Heart left ventricle (tissue), 16 donors: ENCODE measurements at places on chromosomes 6 and 20. TPM values are rescaled to one million over a fixed set of nuclear protein-coding genes. Genes with fewer than 3 reads are reported as not detected.

CHMP4B gene
- 106 TPM for total RNA-seq

CRYBG1 gene
- total RNA-seq = 1.5 TPM

FOXF2 gene
- 0.18 TPM for total RNA-seq

DNA sequence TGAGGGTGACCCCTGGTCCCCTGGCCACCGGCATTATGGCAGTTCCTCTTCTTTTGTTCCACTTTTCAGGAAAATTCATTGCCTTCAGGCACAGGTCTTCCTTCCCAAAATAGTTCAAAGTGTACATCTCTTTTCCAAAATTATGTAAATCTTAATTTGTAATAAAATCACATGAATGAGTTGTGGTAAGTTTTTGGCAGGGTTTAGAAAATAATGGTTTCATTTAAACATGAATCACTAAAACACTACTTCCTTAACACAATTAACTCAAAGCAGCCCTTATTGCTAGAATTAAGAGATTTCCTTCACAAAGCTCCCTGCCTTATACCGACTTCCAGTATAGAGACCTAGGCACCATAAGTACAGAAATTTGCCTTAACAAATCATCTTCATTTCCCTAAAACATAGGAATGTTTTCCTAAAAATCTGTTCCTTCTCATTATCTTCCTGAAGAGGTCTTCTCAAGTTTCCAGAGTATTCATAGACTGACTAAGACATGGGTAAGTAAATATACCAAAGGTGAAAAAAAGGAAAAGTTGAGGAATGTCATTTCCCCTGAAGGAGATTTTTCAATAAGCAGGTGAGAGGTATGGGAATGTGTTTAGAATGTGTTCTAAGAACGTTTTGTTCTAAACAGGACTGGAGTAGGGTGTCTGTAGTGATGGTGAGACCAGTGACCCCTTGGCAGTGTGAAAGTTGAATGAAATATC lies 148.2 kb upstream of the CITED2 start:
- H3K4me3 ChIP-seq = no peak overlapping the region
- H3K4me1 ChIP-seq = peaks cover 10% of the 10 kb centered on the region
- no peaks in the 10 kb centered on the region for H3K36me3 ChIP-seq
- H3K27ac ChIP-seq = no peak overlapping the region
- no peaks in the 10 kb centered on the region for H3K27me3 ChIP-seq
- DNase-seq = no peak

GRCh38 chr6:69398729-69399128 lies 398.1 kb downstream of the LMBRD1 start:
- H3K36me3 ChIP-seq = no peaks in the 10 kb centered on the region
- no peak overlapping the region for H3K27ac ChIP-seq
- H3K27me3 ChIP-seq = no peaks in the 10 kb centered on the region
- DNase-seq = no peak

DNA sequence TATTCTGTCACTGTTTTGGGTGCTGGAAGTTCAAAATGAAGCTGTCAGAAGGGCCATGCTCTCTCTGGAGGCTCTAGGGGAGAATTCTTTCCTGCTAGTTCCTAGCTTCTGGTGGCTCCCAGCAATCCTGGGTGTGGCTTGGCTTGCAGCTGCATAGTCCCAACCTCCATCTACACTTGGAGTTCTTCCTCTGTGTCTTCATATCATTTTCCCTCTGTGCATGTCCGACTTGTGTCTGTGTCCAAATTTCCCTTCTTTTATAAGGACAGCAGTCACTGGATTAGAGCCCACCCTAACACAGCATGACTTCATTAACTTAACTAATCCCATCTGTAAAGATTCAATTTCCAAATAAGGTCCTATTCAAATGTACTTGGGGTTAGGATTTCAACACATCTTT lies 23.3 kb upstream of the ENPP1 start:
- DNase-seq = no peak
- no peaks in the 10 kb centered on the region for H3K4me1 ChIP-seq
- no peaks in the 10 kb centered on the region for H3K27me3 ChIP-seq
- no peaks in the 10 kb centered on the region for H3K36me3 ChIP-seq
- no peak overlapping the region for H3K27ac ChIP-seq

GRCh38 chr6:164045082-164045481 lies 630.6 kb downstream of the QKI start:
- no peaks in the 10 kb centered on the region for H3K4me1 ChIP-seq
- no peak overlapping the region for H3K4me3 ChIP-seq
- H3K36me3 ChIP-seq = no peaks in the 10 kb centered on the region
- no peaks in the 10 kb centered on the region for H3K27me3 ChIP-seq
- H3K27ac ChIP-seq = no peak overlapping the region

DNA sequence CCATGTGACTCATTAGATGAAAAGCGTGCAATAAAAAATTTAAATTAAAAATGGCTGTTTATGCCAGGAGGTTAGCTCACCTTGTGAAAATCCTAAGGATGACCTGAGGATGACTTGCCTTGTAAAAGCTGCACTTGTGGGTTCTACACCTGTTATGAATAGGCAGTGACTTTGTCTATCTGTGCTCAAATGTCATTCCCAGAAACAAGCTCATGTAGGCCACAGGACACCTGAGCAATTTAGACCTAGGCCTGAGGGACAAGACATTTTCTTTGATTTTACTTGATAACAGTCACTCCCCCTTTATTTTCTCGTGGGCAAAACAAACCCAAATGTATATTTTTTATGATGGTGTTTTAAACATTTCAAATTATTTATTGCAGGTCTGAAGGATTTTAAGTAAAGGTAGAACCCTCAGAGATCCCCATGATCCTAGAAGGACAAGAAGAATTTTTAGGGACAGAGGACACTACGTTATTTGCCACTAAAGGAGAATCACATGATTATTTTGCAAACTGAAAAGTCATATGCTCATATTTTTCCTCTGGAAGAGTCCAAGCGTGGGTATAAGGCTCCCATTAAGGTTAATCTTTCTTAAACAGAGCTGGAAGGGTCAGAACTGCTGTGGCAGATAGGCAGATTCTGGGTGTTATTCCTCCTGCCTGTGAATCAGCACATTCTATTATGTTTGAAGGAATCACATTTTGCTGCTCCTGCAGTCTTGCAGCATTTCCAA lies 277.5 kb upstream of the MAN1A1 start:
- no peaks in the 10 kb centered on the region for H3K4me1 ChIP-seq
- no peak for DNase-seq
- H3K27me3 ChIP-seq = no peaks in the 10 kb centered on the region
- H3K36me3 ChIP-seq = no peaks in the 10 kb centered on the region

DNA sequence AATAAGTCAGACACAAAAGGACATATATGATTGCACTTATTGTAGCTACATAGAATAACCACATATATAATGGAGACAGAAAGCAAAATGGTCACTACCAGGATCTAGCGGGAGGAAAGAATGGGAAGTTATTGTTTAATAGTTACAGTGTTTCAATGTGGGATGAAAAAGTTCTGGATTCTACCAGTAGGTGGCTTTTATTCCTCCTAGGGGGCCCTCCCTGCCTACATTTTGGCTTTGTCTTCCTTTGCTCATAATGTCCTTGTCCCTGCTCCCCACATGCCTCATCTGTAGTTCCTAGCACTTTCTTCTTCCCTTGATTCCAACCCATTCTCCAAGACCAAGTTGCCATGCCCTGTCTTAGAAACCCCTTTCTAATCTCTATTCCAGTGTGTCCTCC lies 16.3 kb downstream of the ZNF133 start:
- no peak overlapping the region for H3K27ac ChIP-seq
- no peaks in the 10 kb centered on the region for H3K4me1 ChIP-seq
- no peaks in the 10 kb centered on the region for H3K27me3 ChIP-seq
- no peak for DNase-seq
- no peak overlapping the region for H3K4me3 ChIP-seq

DNA sequence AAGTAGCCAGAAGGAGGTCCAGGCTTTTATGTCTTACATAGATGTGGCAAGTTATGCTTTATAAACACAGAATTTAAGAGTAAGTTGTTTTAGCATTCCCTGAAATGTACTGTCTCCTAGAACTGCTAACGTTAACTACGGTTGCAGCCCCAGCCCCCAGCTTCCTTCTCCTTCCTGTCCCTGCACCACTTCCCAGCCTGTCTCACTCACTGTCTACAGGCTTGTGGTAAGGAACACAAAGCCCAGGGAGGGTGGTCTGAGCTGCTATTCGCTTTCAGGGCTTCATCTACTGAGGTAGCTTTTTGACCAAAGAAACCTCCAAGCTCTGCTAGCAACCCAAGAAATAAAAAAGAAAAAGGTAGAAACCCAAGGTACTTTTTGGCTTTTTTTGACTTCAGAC lies 35.9 kb downstream of the PCSK2 start:
- H3K4me1 ChIP-seq = no peaks in the 10 kb centered on the region
- H3K27ac ChIP-seq = no peak overlapping the region
- DNase-seq = no peak
- no peaks in the 10 kb centered on the region for H3K36me3 ChIP-seq

GRCh38 chr6:169902070-169902469 lies 150.6 kb downstream of the ERMARD start:
- no peak for DNase-seq
- no peaks in the 10 kb centered on the region for H3K27me3 ChIP-seq
- peaks cover 15% of the 10 kb centered on the region for H3K4me1 ChIP-seq
- H3K4me3 ChIP-seq = no peak overlapping the region

DNA sequence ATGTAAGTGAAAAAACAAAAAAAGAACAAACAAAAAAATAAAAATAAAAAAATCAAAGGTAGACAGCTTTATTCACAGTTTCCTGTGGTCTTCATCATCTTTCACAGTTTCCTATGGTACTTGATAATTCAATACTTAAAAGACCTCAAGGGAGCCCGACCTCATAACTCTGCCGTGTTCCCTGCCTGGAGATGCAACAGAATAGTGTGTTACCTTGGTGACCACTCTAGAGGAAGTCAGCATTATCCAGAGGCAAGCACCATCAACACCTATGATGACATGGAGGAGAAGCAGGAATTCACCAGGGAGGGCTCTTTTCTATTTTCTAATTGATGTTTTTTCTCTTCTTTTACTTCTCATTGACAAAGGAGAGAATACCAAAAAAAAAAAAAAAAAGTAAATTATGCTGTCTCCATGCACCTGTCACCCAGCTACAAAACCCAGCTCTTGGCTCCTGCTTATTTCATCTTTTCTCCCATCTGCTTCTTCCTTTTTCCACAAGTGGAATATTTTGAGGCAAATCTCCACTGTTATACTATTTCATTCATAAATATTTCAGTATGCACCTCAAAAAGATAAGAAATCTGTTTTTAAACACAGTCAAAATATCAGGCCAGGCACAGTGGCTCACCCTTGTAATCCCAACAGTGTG lies 95.8 kb upstream of the STXBP5 start:
- no peak for DNase-seq
- H3K27me3 ChIP-seq = no peaks in the 10 kb centered on the region
- no peak overlapping the region for H3K4me3 ChIP-seq
- H3K4me1 ChIP-seq = no peaks in the 10 kb centered on the region
- H3K36me3 ChIP-seq = no peaks in the 10 kb centered on the region

DNA sequence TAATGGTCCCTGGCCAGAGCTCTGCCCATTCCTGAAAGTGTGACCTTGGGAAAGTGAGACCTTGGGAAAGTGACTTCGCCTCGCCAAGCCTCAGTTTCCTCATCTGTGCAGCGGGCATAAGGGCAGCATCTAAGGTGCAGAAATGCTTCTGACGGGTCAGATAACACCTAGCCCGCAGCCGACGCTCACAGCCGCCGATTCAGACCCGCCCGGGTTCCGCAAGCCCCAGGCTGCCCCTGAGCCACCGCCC lies 486 bp downstream of the FKBP1A start:
- H3K27ac ChIP-seq = peak overlapping the region; percentile 86
- peaks cover 60% of the 10 kb centered on the region for H3K4me1 ChIP-seq
- no peak for DNase-seq
- H3K36me3 ChIP-seq = no peaks in the 10 kb centered on the region
- peak overlapping the region; percentile 54 for H3K4me3 ChIP-seq
